Activated CD4-positive, alpha-beta T cell treated with anti-CD3 and anti-CD28 coated beads, Interleukin-2, Interleukin-4, amounts not matched to agents 100 ng/mL and 50 ng/mL, durations not matched to agents 16 hours and 8 hours (primary cell): ENCODE measurements at places on chromosomes 4 and X.
A peak's percentile ranks its signal among the peaks of the same experiment; 100 is the strongest.

DNA sequence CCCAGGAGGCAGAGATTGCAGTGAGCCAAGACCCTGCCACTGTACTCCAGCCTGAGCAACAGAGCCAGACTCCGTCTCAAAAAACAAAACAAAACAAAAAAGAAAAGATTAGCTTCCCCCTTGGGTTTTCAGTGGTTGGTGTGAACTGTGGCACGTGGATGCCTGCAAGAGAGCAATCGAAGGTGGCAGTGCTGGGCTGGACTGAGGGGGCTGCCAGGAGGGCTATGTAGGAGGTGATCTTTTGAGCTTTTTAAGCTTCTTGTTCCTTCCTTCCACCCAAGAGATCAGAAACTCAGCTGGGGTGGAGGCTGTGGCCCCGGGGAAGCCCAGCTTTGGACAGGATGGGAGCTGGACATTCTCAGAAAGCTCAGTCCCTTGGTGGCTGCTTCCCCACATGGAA lies 49.6 kb downstream of the PRPS1 start:
- DNase-seq: no peak

DNA sequence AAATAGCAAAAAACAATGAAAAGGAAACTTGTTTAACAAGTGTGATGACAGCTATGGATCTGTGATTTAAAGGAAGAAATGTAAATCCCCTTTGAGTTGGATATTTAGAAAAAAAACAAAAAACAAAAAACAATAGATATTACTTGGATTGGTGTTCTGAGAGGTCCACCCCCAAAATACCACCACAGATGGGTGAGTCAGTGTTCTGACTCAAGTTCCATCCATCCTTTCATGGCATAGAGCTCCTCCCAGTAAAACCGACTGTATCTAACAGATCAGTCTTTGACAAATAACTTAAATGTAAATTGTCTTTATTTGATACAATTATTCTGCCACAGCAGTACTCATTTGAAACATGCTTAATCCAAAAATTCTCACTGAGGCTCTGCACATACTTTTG lies 27.4 kb downstream of the TMPRSS11B start:
- no peak for DNase-seq

DNA sequence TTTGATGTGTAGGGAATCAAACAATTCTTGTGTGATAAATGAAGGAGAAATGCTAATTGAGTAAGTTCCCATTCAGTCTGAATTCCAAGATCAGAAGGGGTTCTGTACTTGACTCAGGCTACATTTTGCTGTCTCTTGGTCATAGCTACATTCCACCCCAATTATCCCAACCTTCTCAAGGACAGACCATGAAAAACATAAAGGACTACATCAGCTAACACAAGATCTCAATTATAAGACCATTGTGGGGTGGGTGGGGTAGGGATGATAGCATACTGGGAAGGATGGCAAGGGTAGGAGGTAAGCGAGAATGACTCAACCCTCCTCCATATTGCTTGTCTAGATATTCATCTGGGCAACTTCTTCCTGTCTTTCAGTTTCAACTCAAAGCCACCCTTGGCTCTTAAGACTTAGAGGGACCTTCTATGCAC lies 87.4 kb upstream of the ETNPPL start:
- peak; percentile 31 for DNase-seq

GRCh38 chr4:70544279-70544868 lies 26.0 kb downstream of the AMTN start:
- DNase-seq: peak; percentile 4

DNA sequence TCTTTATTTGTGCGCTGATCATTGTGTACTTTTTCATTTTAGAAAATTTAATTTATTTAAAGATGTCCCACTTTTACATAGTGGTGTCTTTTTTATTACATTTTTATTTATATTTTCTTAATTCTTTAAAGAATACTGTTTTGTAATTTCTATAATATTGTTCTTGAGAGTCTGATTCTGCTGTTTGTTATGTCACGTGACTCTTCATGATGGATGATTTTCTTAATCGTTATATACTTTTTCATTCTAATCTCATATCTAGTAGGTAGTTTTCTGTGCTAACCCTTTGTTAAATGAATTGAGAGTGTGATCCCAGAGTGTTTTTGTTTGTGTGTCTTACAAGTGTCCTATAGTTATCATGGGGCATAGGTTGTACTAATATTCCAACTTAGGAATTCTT lies 568.2 kb upstream of the AMOT start:
- DNase-seq: no peak

- DNase-seq: no peak
Measured at GRCh38 chr4:153439831-153440230, 26.3 kb upstream of the TMEM131L start.

DNA sequence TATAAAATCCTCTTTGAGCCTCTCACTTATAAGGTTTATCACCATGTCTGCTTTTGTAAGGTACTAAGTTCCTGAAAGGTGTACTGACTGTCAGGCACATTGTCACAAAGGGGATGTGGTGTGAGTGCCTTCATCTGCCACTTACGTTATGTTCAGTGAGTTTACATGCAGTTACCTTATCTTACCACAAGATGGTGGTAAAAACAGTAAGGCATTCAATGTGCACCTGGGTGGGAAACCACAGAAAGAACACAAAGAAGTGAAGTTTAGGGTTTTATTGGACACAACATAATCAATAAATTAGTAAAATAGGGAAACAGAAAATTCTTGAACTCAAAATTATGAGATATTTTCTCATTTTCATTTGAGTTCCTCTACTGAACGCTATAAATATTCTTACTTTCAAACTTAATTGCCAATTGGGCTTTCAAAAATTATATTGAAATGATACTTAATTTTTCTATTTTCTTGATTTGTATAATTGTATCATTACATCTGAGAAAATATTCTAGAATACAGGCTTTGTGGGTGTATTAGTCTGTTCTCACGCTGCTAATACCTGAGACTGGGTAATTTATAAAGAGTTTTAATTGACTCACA lies 650.8 kb downstream of the PCDH7 start:
- peak; percentile 47 for DNase-seq

DNA sequence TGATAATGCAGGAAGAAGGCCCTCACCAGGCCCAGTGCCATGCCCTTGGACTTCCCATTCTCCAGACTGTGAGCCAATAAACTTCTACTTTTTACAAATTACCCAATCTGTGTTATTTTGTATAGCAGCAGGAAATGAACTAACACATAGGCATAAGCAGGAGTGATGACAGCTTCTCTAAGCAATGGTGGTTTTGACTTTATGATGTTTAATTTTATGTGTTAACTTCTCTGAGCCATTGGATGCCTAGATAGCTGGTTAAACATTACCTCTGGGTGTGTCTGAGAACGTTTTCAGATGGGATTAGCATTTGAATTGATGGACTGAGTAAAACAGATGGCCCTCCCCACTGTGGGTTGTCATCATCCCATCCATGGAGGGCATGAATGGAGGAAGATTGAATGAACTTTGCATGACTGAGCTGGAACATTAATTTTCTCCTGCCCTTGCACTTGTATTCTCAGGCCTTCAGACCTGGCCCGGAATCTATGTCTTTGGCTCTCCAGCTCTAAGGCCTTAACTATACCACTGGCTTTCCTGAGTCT lies 13.9 kb upstream of the PDLIM3 start:
- no peak for DNase-seq

DNA sequence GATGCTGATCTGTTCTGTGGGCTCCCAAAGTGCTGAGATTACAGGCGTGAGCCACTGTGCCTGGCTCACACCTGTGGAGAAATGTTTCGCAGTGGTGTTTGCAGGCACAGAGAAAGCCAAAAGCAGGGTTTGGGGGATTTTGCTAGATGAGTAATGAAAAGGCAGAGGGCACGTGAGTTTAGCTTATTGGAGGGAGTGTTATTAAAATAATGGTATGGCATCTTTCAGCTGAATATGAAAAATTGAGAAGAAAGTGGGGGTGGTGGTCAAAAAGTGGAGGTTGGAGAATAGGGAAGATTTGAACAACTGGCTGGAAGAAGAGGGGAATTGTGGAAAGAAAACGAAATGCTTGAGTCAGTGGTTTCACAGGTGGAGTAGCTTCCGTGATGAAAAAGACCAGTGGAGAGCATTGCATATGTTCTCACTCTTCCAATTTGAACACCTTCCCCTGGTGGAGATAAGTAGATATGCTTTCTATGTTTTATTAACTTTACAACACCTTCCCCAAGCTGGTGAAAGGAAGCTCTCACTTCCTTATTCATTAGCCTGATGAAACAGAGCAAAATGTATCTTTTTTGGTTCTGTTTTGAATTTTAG lies 1.1 kb upstream of the CHST7 start:
- DNase-seq: peak; percentile 39

GRCh38 chr4:19879330-19879729 lies 372.4 kb upstream of the SLIT2 start:
- DNase-seq: no peak

DNA sequence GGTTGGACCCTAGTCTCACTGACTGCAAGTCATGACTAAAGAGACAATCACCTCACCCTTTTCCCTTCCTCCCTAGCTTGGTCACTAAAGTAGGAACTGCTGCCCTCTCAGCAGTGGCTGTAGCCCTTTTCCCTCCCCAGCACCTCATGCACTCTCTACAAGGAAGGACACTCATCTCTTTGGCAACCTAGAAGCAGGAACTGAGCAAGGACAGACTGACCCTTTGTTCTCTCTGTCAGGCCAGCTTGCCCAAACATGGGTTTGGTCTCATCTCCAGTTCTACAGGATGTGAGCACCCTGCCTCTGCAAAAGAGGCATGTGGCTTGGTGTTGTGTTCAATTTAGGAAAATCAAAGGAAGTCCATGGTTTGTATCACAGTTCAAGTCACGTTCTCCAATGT lies 15.8 kb downstream of the LEF1 start:
- no peak for DNase-seq

GRCh38 chrX:40174001-40174853 lies 76.5 kb upstream of the BCOR start:
- peak; percentile 81 for DNase-seq

- peak; percentile 64 for DNase-seq
Measured at GRCh38 chrX:123835661-123836371, 24.0 kb upstream of the XIAP start.
